ENCODE measurements at places on chromosomes 3 and 15.

DNA sequence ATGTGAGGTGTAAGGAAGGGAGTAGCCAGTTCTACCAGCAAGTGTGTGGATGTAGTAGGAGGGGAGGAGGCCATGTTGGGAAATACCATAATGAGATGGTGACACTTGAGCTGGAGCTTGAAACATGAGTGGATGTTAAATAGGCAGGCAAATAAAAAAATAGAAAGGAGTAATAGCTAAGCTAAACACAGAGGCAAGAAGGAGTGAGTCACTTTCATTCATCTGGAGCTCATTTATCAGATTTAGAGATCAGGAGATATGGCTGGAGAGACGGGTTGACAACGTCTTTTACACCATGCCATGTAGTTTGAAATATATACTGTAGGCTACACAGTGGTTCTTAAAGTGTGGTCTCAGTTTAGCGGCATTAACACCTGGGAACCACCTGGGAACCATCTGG is 390.5 kb downstream of the DIPK2A start:
- DNase-seq, result peak; percentile 74

- peak; percentile 63 for DNase-seq
These were observed 111.6 kb downstream of the KBTBD8 start for GRCh38 chr3:67109651-67110204.

DNA sequence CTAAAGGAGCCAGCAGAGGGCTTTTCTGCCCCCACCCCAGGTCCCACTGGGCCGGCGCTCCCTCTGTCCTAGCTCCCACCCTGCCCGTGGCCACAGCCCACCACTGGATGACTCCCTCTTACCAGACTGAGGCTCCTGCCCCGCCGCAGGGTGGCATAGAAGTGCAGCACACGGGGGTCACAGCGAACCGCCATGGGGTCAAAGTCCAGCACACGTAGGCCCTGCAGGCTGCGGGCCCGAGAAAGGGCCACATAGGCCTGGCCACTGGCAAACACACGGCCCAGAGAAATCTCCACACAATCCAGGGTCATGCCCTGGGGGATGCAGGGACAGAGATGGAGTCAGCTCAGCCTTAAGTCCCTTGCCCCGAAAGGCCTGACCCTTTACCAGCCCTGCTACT is 9.0 kb downstream of the PIF1 start:
- no peak for DNase-seq

DNA sequence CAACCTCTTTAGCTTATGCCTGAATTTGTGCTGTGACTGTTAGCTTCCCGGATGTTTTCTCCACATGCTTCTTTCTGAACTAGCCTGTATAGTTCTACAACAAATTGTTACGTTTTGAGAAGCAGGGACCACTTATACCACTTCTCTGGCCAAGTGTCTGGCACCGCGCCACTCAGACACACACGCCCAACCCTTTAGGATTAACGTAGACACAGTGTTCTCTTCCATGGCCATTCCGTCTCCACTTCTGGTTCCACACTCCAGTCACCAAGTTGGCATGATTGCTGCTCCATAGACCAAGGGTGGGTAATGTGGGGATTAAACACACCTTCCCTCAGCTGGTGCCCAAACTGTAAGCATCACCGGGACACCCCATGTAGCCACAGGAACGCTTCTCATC is 755 bp upstream of the TMEM108 start:
- no peak for DNase-seq

GRCh38 chr15:100193277-100193860 is 148.4 kb downstream of the ADAMTS17 start:
- no peak for DNase-seq

DNA sequence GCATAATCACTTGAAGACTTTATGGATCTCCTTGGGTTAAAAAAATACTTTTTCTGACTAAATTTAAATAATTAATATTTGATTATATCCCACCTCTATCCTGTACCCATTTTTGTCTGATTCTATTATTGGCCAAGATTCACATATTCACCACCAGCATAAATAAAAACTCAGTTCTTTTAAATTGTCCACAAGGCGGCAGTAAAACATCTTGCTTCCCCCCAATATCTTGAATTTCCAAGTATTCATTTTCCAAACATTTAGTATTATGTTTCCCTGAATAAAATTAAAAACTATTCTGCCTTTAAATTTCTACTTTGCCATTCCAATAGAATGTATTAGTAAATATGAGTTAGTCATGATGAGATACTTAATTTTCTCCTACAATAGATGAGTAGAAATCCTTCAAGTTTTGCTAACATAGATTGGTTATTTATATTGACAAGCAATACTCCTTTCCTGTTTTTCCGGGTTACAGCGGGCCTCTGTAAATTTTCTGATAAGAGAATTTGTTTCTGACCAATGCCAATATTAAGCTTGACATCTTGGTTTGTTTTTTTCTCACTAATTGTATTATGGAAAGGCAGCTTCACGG is 218.7 kb upstream of the MDFIC2 start:
- DNase-seq, result peak; percentile 23

DNA sequence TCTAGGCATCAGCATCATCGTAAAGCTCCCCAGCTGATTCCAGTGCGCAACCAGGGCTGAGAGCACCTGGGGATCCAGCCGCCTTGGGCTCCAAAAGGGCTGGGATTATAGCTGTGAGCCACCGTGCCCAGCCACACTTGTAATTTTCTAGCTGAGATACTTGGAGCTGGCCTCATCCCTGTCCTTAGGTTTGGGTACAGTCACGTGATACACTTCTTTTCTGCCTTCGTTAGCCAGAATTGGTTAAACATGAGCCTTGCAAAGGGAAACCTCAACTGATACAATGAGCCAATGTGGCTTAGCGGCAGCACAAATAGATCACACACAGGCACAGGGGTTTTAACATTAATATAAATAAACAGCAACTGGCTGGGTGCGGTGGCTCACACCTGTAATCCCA is 69.8 kb upstream of the GCNT3 start:
- no peak for DNase-seq

- no peak for DNase-seq
These were observed 1.4 kb downstream of the DUT start for GRCh38 chr15:48332642-48333034.

GRCh38 chr15:34853001-34853758 is 57.8 kb upstream of the ACTC1 start:
- DNase-seq, result peak; percentile 92

- DNase-seq, result no peak
These were observed 7.2 kb upstream of the ELP6 start for GRCh38 chr3:47520756-47521155.

GRCh38 chr3:150220041-150220440 is 188.1 kb upstream of the TSC22D2 start:
- DNase-seq, result no peak

- peak; percentile 24 for DNase-seq
These were observed 93.1 kb upstream of the KBTBD8 start for GRCh38 chr3:66904831-66905493.

DNA sequence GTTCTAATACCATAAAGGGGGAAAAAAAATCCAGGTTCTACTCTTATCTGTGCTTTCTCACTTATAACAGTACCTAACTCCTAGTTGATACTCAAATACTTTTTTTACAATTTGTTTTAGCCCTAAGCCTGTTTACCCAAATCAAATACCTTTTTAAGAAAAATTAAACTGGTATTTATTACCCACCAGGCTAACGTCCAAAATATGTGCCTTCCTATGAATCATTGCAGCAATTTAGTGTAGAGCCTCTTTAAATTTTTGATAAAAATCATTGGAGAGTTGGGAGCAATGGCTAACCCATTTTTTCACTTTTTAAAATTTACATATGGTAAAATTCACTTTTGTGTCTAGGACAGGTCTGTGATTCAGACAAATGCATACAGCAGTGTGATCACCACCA is 27.9 kb downstream of the FILIP1L start:
- DNase-seq, result no peak

GRCh38 chr15:93829115-93829870 is 402.1 kb upstream of the MCTP2 start:
- no peak for DNase-seq

DNA sequence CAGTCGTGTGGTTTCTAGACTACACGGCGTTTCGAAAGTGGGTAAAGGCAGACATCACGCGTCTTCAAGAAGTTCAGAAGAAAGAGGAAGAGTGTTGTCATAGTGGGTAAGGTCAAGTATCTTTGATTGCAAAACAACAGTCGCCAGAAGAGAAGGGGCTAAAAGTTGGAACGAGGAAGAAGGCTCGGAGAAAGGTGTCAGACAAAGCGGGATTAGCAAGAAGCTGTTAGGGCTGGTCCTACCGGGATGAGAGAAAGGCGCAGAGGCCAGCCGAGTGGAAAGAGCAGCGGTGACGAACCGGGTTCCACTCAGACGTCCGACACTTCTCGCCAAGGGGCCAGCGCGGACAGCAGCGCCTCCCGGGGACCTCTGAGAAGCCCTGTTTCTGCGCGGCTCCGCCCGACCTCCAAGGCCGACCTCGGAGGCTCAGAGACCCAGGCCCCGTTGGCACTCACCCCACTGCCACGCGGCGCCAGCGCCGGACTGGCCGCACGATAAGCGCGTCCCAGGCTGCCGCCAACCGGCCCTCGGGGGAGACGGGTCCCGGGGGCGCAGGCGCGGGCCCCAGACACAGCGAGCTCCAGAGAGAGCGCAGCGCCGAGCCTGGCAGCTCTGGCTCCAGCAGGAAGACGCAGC is 436 bp downstream of the ADPGK start:
- peak; percentile 66 for DNase-seq

DNA sequence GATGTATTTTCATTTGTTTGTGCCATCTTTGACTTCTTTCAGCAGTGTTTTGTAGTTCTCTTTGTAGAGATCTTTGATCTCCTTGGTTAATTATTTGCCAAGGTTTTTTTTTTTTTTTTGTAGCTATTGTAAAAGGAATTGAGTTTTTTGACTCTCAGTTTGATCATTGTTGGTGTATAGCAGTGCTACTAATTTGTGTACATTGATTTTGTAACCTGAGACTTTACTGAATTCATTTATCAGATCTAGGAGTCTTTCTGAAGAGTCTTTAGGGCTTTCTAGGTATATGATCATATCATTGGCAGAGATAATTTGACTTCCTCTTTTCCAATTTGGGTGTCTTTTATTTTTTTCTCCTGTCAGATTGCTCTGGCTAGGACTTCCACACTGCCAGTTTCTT is 42.2 kb upstream of the POMGNT2 start:
- DNase-seq, result no peak

- peak; percentile 21 for DNase-seq
These were observed 8.8 kb downstream of the NEK10 start for GRCh38 chr3:27360113-27361078.

DNA sequence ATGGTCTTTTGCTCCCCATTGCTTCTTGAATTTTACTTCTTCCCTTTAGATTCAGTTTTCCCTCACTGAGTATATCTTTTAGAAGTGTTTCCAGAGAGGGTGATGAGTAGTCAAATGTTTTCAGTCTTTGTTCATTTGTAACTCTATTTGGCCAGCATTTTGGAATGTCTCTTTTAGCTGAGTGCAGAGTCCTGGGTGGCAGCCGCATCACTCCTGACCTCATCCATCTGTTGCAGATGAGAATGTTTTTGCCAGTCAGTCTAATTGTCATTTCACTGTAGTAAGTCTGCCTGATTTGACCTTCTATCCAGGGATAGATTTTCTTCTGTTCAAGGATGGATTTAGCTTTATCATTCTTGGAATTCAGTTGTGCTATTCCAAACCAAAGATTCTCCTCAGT is 7.3 kb downstream of the SRPRB start:
- peak; percentile 21 for DNase-seq

DNA sequence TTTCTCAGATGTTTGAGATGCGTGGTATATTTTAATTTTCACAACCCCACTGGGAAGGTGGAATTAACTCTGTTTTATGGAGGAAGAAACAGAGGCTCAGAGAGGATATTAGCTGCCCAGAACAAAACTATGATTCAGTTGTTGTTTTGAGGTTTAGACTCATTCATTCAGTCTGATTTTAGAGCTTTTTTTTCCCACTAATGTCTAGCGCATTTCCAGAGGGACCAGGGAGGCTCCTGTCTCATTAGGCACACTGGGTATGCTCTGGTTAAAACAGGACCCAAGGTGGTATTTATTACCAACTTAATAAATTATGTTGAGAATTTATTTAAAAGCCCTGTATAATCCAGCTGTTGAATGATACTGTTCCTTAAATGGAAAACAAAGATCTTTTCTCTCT is 272.0 kb upstream of the RGMA start:
- DNase-seq, result no peak

Measured in fibroblast of gingiva (primary cell).